KBM-7 (cell line): ENCODE measurements at places on chromosomes 1 and 21.

DNA sequence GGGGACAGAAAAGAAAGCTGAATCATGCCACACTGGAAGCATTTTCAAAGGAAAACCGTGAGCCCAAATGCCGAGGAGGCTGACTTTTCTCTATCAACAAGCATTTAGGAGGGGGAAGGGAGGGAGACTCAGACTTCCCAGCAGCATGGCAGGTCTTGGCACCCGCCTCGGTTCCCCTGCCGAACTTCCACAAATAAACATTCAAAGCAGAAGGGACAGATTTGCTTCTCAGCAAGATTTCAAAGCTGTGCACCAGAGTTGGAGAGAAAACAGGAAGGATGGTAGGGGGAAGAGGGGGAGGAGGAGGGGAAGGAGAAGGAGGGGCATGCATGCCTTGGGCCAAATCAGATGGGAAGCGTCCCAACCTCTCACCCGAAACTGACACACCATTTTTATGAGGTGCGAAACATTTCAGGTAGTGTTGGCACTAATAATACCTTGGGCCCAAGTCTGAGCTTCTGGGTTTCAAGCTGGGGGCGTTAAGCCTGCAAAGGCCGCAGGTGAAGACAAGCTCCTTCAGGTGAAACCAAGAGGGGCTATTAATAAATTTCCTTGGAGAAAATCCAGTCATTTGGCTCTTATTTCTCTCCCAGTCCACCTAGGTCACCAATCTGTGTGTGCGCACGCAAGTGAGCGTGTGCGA is 26.4 kb downstream of the ABCA4 start:
- DNase-seq: peak; percentile 43

DNA sequence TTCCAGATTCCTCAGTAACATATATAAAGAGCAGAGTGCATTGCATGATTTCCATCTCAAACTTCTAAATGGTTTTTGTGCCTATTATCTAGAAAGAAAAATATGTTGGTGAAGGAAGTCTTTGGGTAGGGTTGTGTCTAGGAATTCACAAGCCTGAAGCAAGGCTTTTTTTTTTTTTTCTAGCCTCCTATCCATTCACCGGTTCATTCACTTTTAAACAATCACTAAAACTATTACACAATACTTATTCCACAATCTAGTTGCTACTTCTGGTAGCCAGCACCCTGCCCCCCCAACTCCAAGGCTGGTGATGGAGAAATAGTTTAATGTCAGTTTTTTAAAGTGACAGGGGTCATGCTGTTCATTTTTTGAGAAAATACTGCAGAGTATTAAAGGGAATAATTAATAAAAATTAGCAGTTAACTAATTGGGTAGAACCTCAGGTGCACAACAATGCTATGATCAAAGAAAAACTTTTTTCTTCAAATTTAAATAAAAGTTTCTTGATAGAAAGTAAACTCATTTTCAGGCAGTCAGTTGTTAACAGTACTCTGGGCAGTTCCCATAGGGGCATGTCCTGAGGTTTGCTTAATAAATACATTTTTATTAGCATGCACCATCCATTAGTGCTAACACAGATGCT is 10.9 kb downstream of the IRF2BP2 start:
- DNase-seq: peak; percentile 52

GRCh38 chr1:66294707-66295370 is 239.1 kb upstream of the SGIP1 start:
- no peak for DNase-seq

DNA sequence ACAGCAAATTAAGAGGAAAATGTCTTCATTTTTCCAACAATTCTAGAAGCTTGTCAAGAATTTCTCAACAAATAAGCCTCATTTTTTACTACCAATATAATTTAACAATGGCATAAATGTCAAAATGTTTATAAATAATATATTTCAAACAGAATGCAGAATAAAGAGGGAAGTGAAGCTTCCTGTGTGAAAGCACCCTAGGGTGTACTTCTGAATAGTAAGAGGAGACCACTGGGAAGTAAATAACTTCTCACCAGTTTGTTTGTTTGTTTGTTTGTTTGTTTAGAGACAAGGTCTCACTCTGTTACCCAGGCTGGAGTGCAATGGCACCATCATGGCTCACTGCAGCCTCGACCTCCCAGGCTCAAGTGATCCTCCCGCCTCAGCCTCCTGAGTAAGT is 244.3 kb downstream of the SLC45A1 start:
- no peak for DNase-seq

GRCh38 chr1:147747966-147748365 is 12.4 kb downstream of the GJA5 start:
- DNase-seq: no peak

DNA sequence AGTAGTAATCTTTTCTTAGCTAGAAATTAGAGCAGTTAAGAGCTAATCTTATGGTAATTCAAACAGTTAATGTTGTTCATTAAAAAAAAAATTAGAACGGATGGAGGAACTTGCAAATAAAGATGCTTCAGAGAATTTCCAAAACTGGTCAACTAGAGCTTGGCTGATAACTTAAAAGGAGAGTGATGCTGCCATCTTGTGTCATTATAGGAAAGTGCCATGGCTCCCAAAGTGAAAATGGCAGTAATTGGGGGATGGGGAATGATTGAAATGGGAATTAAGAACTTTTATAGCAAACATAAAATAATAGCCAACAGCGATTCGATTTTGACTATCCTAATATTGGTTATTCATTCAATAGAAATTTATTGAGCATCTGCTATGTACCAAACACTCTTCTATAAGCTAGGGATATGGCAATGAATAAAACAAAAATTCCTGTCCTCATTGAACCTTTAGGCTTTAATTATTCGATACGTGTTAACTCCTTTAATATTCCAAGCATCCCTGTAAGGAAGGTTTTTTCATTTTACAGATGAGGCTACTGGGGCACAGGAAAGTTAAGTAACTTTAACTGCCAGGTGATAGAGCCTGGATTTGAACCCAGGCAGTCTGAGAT is 5.7 kb upstream of the PLPP3 start:
- peak; percentile 60 for DNase-seq

- no peak for DNase-seq
Observed at GRCh38 chr1:53330819-53331218, 2.9 kb upstream of the LRP8 start.

- no peak for DNase-seq
Observed at GRCh38 chr1:60847855-60848582, 234.3 kb upstream of the NFIA start.

GRCh38 chr1:233326811-233327650 is 493 bp upstream of the MAP3K21 start:
- peak; percentile 85 for DNase-seq
